Activated CD4-positive, alpha-beta T cell treated with anti-CD3 and anti-CD28 coated beads, Interleukin-2, Interleukin-6, amounts not matched to agents 100 ng/mL and 50 ng/mL, durations not matched to agents 16 hours and 8 hours (primary cell): ENCODE measurements at places on chromosomes 5 and 9.
A peak's percentile ranks its signal among the peaks of the same experiment; 100 is the strongest.

DNA sequence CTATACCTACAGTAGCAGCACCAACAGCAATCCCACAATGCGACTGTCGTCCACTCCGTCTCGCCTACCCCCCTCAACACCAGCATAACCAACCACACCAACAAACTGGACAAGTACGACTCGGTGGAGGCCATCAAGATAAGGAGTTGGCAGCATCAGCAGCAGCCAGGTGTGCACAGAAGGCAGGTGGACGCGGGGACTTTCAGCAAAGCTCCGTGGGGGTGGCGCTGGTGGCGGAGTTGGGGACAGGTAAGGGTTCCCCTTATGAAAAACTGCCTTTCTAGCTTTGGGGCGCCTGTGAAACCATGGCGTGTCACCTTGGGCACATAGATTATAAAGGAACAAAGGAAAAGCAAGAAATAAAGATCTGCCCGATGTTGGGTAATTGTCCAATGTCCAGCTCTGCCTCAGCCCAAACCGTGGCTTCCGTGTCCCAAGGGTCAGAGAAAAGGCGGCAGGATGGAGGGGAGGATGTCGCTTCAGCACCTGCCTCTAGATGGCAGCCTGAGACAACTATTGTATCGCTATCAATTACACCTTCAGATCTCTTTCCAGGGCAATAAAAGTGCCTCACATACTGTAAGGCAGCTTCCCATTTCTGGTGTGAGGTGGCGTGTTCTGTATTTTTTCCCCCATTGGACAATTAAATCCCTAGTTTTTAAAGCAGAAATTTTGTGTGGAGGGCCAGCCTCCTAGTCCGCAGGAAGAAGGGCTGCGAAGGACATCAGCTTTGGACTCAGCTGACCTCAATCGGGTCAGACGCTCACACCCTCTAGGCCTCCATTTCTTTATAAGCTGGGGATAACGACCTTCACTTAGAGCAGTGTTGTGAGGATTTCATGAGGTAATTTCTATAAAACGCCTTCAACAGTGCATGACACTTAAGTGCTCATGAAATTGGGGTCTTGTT, 58.8 kb downstream of the MTRR start:
- DNase-seq, result peak; percentile 56

DNA sequence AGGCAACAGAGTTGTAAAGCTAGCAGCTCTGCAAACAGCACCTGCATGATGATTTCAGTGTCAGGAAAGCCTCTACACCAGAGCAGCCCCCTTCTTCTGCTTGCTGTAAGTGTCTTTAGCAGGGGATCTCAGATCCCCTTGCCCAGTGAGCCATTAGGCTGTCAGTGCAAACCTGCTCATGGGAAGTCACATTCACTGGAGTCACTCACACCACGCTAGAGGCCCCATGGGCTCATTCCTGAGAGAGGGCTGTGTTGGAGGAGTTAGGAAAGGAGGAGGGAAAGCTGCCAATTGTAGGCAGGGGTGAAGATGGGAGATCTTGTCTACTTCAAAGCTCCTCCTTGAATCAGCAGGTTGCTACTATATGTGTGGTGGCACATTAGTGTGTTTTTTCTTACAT, 275.2 kb downstream of the SMARCA2 start:
- no peak for DNase-seq

GRCh38 chr5:146645342-146645741, 129.4 kb upstream of the GPR151 start:
- DNase-seq, result no peak

GRCh38 chr5:179852993-179853547, 5.5 kb downstream of the MRNIP start:
- DNase-seq, result no peak

- DNase-seq, result no peak
These were observed 249.5 kb downstream of the MAN2A1 start for GRCh38 chr5:109939116-109939682.

GRCh38 chr9:37501957-37502596, 16.3 kb downstream of the POLR1E start:
- no peak for DNase-seq

GRCh38 chr5:141560151-141560550, 58.6 kb downstream of the DIAPH1 start:
- no peak for DNase-seq

GRCh38 chr9:82969291-82969690, 93.7 kb downstream of the RASEF start:
- DNase-seq, result no peak

DNA sequence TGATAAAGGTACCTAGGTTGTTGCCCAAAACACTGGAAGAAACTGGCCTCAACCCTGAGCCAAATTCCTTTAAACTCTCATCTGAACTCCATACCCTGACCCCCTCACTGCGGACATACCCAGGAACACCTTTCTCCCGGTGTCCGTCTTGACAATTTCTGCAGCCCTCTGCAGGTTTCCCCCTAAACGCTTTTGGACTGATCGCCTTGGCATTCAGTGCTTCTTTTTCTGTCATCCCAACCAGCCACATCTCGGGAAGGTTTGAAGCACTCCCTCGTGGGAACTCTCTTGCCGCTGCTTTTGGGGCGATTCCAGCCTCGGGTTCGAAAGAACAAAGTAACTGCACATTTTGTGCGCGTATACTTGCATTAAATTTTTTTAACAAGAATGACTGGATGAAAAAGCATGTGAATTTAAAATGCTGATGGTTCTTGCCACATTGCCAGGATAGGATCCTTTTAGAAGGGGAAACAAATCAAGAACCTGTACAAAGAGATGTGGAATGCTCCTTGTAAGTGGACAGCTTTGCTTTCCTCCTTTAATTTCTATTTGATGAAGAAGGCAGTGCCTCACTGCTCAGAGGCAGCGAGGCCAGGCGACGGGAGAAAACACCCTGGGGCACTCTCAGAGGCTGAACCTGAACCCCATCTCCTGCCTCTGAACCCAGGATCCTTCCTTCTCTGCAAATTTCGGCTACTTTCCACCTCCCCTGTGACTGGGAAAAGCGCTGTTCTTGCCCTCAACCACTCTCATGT, 615 bp downstream of the PSMD5 start:
- DNase-seq, result no peak

DNA sequence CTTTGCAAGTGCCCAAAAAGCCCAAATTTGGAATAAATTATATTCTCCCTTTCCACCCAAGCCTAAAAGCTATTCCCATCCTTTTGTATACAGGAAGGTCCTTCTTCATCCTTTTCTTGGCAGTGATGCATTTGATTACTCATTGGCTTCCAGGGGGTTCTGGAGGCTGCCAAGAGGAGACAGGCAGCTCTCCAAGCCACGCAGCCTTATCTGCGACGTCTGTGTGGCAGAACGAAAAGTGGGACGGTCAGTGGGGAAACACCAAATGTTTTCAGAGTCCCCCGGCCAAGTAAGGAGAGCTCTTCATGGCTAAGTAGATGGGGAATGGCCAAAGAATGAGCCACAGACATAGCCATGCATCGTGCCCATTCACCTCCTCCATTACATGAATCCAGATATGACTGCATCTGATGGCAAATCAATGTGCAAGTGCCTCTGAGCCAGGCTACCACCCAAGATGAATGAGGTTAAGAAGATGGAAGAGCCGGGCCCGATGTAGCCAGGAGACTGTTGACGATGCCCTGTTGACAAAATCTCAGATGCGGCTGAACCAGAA, 12.1 kb downstream of the ADAM19 start:
- no peak for DNase-seq

- no peak for DNase-seq
These were observed 3.4 kb downstream of the VCAN start for GRCh38 chr5:83474991-83475390.

GRCh38 chr9:99787556-99787955, 34.1 kb upstream of the NR4A3 start:
- DNase-seq, result no peak

DNA sequence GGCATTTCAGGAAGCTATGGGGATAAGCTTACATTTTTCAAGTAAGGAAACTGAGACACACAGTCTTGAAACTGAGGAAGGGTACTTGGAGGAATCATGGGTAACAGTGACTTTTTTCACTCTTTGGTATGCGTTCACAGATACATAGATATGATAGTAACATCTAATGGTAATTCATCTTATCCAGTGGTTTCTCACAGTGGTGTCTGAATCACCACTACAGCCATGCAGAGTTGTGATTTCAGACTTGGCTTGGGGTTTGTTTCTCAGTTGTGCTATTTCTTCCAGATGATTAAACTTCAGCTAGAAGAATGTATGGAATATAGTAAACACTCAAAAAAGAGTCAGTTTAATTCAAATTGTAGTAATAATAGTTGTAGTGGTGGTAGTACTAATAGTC, 239.1 kb upstream of the NUDT12 start:
- DNase-seq, result no peak

DNA sequence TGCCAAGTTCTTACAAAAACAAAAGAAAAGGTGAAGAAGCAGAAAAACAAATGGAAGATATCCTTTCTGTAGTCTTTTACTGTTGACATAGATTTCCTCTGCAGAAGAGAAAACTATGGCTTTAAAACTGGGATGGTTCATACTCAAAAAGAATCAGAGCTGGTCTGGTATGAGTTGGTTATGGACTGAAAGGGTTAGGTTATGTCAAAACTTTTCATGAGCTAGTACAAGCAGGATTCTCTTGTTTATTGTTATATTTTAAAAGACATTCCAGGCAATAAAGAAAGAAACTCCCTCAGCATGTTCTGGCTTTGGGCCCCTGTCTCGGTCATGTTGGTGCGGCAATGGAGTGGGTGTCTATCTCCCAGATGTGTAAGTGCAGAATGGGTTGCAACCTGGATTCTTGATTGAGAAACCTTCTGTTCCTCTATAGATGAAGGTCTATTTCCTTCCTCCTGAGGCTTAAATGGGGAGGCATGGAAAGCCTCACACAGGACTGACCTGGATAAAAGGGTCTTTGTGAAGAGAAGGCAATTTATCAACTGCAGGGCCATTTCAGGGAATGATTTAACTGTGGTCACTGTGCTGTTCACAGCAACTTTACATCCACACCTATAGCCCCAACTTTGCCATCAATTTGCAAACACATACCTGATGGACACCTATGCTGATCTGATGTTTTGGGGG, 209.6 kb upstream of the TNC start:
- DNase-seq, result no peak

- peak; percentile 73 for DNase-seq
These were observed 2.0 kb downstream of the HAVCR2 start for GRCh38 chr5:157106630-157107461.

DNA sequence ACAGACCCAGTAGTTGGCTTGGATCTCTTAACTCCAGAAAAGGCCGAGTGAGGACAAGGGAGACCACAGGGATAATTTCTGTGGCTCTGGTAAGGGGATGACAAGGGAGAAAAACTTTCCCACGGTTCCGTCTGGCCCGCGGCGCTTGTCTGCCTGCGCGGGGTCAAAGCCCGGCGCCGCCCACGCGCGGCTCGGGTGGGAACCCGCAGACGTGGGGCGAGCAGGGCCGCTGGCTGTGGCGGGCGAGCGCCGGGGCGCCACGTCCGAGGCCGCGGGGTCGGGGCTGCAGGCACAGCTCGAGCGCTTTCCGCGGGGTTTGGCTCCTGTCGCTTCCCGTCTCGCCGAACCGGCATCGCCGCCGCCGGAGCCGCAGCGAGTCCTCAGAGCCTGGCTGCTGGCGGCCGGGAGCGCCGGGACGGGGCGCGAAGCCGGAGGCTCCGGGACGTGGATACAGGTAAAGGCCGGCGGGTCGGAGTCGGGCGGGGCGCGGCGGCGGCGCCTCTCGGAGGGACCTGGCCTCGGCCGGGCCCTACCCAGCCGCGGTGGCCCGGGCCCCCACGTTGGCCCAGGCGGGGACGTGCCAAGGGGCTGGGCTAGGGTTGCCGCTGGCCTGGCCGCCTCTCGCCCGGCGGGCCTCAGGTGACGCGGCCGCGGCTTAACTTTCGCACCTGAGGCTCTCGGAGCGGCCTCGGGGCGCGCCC, at the start of gene RNF180:
Gene RNF180, plus strand, starts transcription at position 344 of the 701 bp plus-strand sequence. CDS start 34,965 bp downstream, outside the sequence.
- DNase-seq, result peak; percentile 1

DNA sequence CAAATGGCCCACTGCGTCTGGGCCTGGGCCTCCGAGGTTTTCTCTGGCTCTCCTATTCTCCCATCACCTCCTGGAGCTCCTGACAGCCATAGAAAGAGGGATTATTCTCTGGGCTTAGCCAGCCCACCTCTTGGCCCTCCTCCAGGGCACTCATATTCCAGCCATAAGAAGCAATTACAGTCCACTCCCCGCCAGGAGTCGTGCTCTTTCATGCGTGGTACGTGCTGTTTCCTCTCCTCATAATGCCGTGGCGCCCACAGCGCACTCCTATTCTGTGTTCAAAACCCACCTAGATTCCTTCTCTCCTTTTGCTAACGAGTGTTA, 240.8 kb upstream of the ZNF462 start:
- DNase-seq, result no peak

GRCh38 chr5:73954381-73954780, 328.4 kb downstream of the ARHGEF28 start:
- no peak for DNase-seq

GRCh38 chr5:59500014-59500413, 393.5 kb downstream of the PDE4D start:
- DNase-seq, result no peak

DNA sequence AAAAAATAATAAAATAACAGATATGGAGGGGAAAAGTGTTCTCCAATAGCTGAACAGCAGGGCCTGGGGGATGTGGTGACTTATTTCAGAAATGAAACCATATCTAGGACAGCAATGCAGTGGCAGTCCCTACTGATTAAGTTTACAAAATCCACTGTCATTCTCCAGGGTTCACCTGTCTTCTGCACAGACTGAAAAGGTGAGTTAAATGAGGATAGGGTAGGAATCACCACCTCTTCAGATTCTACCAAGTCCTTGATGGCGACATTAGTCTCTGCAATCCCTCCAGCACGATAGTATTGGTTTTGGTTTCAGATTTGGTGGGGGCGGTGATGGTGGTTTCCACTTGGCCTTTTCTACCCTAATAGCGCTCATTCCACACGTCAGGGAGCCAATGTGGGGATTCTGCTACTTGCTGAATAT, 32.3 kb upstream of the NPM1 start:
- DNase-seq, result peak; percentile 58

GRCh38 chr5:172816925-172817562, 17.0 kb upstream of the ERGIC1 start:
- DNase-seq, result no peak

GRCh38 chr5:151179489-151179840, 21.9 kb upstream of the ANXA6 start:
- no peak for DNase-seq

DNA sequence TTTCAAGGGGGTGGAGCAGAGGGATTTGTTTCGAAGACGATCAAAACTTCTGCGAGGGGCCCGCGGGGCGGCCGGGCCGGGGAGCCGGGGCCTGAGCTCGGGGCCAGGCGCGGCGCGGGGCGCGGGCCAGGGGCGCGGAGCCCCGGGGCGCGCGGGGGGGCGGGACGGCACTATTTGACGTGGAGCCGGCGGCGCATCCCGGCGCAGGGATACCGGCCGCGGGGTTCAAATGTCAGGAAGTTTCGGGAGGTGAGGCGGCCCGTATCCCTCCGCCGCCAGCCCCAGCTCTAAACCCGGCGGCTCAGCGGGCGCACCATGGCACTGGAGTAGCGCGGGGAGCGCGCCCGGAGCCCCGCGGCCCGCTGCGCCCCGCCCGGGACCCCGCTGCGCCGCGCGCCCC, at the start of gene LMX1B:
Gene LMX1B, plus strand, starts transcription at position 278 of the 400 bp plus-strand sequence. CDS start 522 bp downstream, outside the sequence.
- no peak for DNase-seq

DNA sequence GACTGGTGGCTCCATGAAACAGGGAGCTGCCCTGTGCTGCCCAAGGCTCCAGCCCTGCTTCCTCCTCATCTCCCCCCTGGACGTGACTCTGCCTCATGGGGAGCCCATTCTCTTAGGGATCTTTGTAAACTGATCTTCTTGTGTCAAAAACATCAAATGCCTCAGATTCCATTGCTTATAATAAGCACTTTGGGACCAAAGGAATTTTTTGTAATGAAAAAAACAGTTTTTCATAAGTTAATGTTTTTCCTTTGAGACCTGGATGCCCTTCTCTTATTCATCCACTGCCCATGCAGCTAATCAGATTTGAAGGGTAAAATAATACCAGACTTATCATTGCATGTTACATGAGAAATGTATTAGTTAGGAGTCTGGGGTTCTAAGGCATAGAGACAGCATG, 41.7 kb downstream of the PALM2AKAP2 start:
- no peak for DNase-seq
